GM23338 (cell line): ENCODE measurements at places on chromosomes 7 and 10. TPM values are rescaled to one million over a fixed set of nuclear protein-coding genes. Genes with fewer than 3 reads are reported as not detected.

Gene FGL2
- not detected in 2 replicates for total RNA-seq

DNA sequence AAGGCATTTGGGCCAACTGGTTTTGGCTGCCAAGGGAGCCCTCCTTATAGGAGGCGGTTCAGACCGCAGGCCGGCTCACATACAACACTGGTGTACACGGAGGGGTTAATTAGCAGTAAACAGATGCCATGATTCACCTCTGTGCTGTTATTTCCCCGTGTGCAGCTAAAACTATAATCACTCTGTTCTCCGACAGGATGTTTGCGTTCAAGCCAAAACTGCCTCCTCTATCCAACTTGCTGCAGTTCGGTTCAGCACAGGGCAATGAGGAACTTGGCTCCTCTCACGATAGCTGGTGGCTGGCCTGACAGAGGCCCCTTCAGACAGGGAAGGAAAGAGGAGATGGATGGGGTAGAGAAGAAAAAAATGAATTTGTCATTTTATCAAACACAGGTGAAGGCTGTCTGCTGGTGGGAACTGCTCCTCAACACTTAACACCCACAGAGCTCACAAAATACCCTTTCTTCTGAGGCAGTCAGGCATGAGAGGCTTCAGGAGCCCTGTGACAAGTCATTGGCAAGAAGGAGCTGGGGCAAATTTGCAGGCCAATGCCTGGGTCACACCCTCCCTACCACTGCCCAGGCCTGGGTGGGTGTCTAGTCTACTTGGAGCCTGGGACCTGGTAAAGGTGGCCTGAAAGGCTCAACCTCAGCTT lies 24.0 kb downstream of the KCNMA1 start:
- no peak for DNase-seq

DNA sequence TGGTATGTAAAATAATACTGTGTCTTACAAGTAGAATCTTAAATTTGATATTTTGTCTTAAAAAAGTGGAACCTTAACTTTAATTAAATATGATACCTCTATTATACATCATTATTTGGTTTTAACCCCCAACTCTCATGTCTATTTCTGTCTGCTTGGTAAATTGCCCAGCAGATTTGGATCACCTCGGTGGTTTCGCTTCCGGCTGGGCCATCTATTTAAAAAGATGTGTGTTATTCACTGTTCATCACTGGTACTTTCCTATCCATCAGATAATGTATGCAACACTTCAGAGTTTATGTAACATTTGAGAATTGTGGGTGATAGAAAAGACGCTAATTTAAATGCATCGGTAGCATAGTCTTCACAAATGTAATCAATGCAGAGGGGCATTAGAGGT lies 119.7 kb downstream of the SND1 start:
- DNase-seq = no peak

DNA sequence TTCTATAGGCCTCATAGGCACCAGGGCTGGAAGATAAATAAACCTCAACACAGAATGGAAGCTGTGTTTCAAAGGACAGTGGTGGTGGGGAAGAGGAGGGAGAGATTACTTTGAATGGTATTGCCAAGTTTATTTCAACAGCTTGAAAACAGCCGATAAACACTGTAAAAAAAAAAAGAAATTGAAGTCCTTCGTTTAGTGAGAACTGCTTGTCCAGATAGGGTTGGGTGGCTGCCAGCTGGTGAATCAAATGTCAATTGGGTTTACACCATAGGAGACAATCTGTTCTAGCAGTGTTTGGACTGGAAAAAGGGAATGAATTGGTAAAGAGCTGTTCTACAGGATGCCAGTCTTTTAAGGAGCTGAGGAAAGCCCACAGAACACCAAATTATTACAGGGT lies 254.8 kb downstream of the PHF14 start:
- no peak for DNase-seq

GRCh38 chr10:89468191-89468965 lies 54.0 kb downstream of the IFIT5 start:
- DNase-seq = no peak
